Endothelial cell (in vitro differentiated cells): ENCODE measurements at places on chromosomes 4 and X.

GRCh38 chr4:148649652-148650331 is 207.6 kb upstream of the NR3C2 start:
- DNase-seq = no peak

GRCh38 chrX:111869639-111870034 is 6.3 kb upstream of the TRPC5OS start:
- DNase-seq = peak; percentile 37

DNA sequence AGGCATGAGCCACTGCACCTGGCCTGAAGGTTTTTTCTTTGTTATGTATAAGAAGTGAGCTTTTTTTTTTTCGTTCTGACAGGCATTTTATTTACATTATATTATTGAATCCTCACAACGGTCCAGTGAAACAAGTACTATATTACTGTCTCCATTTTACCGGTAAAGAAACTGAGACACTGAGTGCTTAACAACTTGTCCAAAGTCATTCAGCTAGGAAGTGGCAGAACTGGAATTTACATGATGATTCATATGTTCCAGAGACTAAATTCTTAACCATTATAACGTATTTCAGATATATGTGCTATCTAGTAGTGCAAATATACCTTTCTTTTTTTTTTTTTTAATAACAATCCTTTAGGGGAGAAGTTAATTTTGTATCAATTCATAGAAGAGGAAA is 18.4 kb upstream of the SLC6A14 start:
- no peak for DNase-seq

- no peak for DNase-seq
Observed at GRCh38 chr4:74441744-74442143, 3.2 kb upstream of the AREG start.

- no peak for DNase-seq
Observed at GRCh38 chr4:187612301-187612700, 383.3 kb upstream of the ZFP42 start.

GRCh38 chr4:144819591-144819990 is 173.6 kb downstream of the HHIP start:
- no peak for DNase-seq

DNA sequence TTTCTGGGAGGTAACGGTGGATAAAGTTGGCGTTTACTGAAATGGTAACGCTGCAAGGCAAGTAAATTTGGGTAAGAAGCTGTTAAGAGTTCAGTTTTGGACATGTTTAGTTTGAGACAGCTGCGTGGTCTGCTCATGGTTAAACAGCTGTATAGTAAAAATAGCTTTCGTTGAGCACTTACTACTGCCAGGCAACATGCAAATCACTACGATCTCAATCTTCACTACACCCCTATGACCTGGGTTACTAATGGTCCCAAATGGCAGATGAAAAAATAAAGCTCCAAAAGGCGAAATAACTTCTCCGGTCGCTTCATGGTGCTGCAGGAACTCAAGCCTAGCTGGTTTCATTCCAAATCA is 22.2 kb downstream of the FABP2 start:
- no peak for DNase-seq

- no peak for DNase-seq
Observed at GRCh38 chrX:124506066-124506465, 159.7 kb downstream of the SH2D1A start.

DNA sequence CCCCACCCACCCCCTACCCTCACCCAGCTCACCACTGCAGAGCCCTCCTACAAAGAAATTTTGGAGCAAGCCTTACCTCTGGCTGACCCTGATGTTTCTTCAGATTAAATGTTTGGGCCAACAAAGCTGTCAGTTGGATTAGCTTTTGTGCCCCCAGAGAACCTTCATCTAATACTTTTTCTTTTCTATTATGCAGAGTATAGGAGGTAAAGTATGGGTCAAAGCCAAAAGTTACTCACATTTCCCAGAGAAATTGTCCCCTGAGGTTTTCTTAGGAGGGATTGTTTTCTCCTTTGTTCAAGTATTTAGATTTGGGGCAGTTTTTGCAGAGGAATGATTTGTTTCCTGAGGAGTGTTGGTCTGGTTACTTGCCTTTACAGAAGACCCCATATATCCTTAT is 69.5 kb downstream of the AASDH start:
- no peak for DNase-seq

GRCh38 chrX:143788265-143788664 is 67.7 kb upstream of the SPANXN2 start:
- DNase-seq = no peak

DNA sequence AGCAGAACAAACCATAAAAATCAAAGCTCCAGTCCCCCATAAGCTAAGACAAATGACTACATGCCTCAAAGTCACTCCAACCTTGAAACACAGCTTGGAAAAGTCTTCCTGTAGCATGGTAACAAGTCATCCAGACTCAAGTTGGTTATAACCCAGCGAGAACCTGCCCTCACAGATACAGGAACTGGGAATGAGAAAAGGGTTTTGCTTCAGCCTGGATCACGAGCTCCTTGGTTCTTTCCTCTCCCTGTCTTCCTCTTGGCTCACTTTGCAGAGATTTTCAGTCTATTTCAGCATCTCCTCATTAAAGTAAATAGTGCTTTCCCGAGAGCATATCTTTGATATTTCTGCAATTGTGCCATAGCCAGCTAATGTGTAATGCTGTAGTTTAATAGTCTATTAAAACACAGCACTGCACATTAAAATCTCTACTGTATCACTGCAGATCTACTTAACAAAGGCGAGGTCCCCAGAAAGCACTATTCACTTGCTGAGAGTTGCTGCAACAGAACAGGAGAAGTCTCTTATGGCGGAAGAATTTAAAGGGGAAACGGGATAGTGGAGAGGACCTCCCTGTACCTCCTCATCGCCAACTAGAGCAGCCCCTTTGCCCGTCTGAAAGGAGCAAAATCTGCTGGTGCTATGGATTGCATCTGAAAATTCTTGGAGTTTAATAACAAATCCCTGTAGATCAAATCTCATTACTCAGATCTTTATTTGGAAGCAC is 249.3 kb upstream of the GATB start:
- DNase-seq = no peak

- DNase-seq = peak; percentile 51
Observed at GRCh38 chr4:56909086-56909894, 1.6 kb downstream of the REST start.

DNA sequence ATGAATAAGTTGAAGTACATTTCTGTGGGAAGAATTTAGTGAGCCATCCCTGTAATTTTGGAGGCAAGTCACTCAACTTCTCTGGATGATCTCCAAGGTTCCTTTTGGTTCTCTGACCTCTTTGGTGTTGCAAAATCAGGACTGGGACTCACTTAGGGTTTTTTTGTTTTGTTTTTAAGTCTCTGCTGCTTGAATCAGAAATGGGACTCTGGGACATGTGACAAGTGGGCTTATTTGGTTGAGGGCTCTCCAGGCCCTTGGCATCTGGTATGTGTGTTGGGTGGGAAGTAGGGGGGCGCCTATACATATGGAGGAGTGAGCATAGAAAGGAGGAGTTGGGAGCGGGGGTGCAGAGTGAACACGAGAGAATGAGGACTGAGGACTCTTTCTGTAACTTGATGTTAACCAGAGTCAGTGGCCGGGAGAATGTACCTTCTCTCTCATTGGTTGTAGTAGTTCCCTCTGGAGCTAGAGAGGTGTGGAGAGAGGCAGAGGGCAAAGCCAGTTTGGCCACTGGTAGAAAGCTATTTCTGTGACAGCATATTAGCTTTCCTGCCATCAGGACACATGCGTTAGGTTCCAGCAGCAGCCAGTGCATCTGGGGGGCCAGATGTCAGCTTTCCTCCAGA is 1.9 kb downstream of the ARHGAP10 start:
- no peak for DNase-seq

DNA sequence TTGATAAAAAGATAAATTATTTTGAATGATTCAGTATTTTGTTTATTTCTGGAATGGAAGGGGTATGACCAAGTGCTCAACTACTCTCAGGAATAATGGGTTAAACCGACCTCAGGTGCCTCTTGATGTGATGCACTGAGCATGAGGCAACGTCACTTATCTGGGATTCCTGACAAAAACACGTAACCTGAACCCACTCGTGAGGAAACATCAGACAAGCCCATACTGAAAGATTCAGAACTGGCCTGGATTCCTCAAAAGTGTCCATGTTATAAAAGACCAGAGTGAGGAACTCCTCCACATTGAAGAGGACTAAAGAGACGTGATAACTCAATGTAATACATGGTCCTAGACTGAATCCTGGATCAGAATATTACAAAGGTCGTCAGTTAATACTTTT is 144.0 kb downstream of the FNIP2 start:
- no peak for DNase-seq

GRCh38 chr4:140358281-140358680 is 15.2 kb upstream of the SCOC start:
- DNase-seq = no peak

GRCh38 chr4:86977621-86978184 is 42.9 kb downstream of the AFF1 start:
- DNase-seq = no peak

DNA sequence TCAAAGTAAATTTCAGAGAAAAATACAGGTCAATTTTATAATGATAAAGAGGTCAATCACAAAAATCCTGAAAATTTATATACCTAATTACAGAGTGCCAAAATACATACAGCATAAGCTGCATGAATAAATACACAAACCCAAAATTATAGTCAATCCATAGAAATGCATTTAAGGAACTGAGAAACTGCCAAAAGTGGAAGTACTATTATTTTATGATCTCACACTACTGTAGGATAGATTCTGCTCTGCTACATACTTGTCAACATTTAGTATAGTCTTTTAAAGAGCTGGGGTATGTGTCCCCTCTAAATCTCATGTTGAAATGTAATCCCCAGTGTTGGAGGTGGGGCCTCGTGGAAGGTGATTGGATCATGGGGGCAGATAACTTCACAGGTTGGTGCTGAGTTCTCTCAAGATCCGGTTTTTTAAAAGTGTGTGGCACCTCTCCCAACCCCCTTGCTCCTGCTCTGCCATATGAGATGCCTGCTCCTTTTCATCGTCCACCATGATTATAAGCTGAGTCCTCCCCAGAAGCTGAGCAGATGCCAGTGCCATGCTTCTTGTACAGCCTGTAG is 31.8 kb downstream of the CHIC2 start:
- DNase-seq = no peak

DNA sequence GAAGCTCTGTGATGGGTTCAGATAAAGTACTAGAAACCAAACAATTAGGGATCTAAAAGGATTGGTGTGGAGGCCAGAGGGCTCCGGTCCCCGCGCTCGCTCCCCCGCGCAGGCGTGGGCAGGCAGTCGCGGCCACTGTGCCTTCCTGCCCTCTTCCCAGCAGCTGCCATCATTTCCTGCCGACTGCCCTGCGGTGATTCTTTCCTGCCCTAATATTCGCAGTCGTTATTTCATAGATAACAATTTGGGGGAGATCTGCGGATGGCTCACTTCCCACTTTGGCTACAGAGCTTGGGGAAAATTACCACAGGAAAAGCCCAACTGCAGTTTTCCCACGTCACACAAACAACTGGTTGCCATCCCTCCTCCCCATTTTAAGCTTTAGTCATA is 2.2 kb downstream of the GRIA2 start:
- DNase-seq = no peak

DNA sequence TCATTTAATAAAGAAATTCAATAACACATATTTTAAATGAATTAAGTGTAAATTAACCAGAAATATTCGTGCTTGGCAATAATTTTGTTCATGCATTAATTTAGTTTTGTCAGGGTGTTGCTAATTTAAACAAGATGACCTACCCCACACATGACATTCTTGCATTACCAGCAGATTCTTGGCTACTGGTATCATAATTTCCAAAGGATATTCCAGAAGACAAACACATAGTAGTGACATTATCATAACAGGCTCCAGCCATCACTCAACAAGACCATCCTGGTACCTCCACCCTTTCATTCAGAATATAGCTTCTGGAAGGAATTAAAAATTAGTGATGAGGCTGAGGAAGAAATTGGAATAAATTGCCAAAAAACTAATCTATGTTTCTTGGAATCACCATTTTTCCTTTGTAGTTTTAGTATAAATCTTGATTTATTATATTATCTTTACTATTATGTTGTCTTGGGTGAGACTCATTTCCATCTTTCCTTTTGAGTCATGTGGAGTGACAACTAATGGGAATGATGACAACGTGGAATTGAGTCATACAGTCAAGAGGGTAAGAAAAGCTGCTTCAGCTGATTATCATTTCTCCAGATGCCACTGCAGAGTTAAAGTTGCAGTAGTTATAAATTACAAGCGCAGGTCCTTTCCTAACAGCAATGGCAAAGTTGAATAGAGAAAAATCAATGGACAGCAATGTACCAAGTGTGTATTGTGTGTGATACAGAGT is 30.9 kb upstream of the HHIP start:
- no peak for DNase-seq

GRCh38 chr4:9923195-9923812 is 98.0 kb downstream of the SLC2A9 start:
- DNase-seq = no peak

DNA sequence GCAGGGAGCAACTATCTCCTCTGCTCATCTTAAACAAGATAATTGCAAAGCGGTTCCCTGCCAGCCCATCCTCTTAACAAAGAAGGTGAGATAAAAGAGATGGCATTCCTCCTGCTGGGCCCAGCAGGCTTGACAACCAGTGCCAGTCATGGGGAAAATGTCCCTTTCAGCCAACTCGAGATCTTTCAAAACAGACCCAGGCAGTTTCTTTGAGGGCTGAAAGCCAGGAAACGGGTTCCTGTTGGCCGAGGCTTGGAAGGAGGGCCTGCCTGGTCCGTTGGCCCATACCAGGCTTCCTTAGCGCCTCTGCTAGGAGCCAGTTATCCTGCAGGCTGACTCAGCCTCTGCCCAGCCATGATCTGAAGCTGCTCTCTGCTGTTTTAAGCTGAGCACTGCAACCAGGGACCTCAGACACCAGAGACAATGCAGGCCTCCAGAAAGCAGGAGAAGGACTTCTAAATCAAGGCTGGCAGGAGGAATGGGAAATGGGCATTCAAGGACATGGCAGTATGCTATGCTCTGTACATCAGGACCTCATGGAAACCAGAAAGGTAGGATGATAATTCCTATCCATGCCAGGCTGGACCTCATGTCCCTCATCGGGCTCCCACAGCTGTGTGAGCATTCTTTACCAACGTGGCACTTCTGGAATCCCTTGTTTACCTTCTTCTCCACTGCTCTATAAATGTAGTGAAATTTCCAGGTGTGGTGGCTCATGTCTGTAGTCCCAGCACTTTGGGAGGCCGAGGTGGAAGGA is 42.4 kb upstream of the SLC2A9 start:
- DNase-seq = peak; percentile 54

GRCh38 chr4:77065382-77065781 is 10.4 kb downstream of the CCNI start:
- no peak for DNase-seq
